ENCODE measurements at places on chromosomes 7 and 10. TPM values are rescaled to one million over a fixed set of nuclear protein-coding genes. Genes with fewer than 3 reads are reported as not detected.

The FFAR4 gene
- total RNA-seq: not detected

The FOXP2 gene
- not detected for total RNA-seq

The DGKI gene
- total RNA-seq: 0.29 TPM

The FAM221A gene
- 0.45 TPM for total RNA-seq

The HDAC9 gene
- 34.0 TPM for total RNA-seq

The RBP4 gene
- total RNA-seq: not detected

The CHRM2 gene
- not detected for total RNA-seq

The PAX4 gene
- total RNA-seq: not detected

The LRRN3 gene
- total RNA-seq: not detected

The KLLN gene
- total RNA-seq: 1.1 TPM

The PRF1 gene
- total RNA-seq: not detected

The CDHR1 gene
- 8.8 TPM for total RNA-seq

The FAM13C gene
- 2.1 TPM for total RNA-seq

The FXYD4 gene
- not detected for total RNA-seq

The LIPJ gene
- not detected for total RNA-seq

The SNCG gene
- 25.7 TPM for total RNA-seq

The VSTM2A gene
- not detected for total RNA-seq

The CHST15 gene
- 61.0 TPM for total RNA-seq

The HKDC1 gene
- 1.1 TPM for total RNA-seq

The MMP21 gene
- not detected for total RNA-seq

The EBLN1 gene
- not detected for total RNA-seq

The BICC1 gene
- total RNA-seq: 35.0 TPM

The LDB3 gene
- total RNA-seq: not detected
